ENCODE measurements at places on chromosomes 1 and 21. TPM values are rescaled to one million over a fixed set of nuclear protein-coding genes. Genes with fewer than 3 reads are reported as not detected.
A peak's percentile ranks its signal among the peaks of the same experiment; 100 is the strongest.

GRCh38 chr1:210600421-210601159, 271.9 kb downstream of the HHAT start:
- DNase-seq = no peak

GRCh38 chr1:234780531-234781162, 170.7 kb upstream of the IRF2BP2 start:
- peak; percentile 65 for DNase-seq

DNA sequence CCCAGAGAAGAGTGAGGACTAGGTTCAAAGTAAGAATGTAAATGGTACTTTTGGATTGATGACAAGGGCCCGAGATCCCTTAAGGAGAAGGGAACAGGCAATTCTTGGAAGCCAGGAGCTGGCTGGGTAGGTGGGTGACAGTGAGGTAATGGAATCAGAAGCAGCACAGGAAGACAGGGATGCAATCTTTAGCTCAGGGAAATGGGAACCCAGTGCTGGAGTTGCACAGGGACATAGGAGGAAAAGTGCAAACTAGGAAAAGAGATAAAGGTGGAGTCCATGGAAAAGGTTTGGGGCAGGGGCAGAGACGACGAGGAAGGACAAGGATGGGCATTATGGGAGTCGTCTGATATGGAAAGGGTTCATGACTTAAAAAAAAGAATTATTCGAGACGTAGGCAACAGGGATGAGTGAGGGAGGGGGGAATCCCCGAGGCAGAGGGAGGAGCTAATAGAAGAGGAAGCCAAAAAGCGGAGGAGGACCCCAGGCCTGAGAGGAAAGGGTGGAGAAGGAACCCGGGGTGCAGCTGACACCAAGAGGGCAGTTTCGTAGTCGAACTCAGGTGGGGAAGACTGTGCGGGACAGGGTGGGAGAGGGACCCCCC, 495 bp downstream of the PI4KB start:
- peak; percentile 85 for DNase-seq

- DNase-seq = no peak
These were observed 7.5 kb upstream of the CTPS1 start for GRCh38 chr1:40971966-40972365.

- no peak for DNase-seq
These were observed 56.6 kb downstream of the ZNF281 start for GRCh38 chr1:200353232-200353631.

DNA sequence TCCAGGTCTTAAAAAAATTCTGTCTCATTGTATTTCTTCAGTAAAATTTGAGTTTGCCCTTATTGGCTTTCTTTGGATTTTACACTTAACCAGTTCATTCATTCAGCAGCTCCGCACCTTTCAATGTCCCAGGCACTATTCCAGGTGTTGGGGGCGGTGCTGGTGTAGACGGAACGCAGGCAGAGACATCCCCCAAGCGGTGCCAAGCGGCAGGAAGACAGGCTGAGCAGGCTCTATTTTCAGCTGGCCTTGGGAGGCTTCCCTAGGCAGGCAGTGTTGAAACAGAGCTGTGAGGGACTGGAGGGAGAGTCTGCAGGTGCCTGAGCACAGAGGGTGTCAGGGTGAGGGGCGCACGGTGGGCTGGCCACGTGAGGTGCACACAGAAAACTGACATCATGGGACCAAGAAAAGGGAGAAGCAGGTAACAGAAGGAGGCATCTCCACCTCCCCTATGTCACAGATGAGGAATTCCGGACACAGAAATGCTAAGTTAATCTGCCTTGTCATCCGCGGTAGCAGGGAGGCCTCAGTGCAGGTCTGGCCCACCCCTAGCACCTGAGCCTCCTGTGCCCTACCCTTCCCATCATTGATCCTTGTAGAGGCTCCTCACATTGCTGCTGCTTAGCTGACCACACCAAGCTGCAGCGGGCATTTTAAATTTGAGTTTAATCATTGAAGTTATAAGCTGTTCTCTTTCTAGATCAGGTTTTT, 40.8 kb downstream of the SLC37A1 start:
- DNase-seq = no peak

DNA sequence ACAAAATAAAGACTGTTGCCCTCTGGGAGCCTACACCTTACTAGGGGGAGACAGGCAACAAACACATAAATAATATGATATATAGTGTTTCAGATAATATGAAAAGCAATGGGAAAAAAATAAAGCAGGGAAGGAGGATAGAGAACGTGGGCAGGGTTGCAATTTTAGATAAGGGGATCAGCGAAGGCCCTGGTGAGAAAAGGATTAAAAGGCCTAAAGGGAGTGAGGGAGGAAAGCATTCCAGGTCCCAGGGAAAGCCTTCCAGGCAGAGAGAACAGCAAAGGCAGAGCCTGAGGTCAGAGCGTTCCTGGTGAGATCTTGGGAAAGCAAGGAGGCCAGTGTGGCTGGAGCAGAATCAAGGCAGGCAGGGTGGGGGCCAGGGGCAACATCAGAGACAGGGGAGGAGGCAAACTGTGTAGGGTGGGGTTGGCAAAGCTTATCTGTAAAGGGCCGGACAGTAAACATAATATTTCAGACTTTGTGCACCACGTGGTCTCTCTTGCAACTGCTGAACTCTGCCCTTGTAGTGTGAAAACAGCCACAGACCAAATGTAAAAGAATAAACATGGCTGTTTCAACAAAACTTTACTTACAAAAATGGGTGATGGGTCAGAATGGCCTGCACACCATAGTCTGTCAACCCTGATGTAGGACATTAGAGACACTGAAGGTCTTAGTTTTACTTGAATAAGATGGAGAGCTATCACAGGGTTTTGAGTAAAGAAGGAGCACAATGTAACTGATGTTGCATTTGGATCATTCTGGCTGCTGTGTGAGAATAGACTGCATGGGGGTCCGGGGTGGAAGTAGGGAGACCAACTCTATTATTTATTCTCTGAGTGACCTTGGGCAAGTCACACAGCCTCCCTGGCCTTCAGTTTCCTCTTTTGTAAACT, 13.3 kb upstream of the CPT2 start:
- DNase-seq = no peak

DNA sequence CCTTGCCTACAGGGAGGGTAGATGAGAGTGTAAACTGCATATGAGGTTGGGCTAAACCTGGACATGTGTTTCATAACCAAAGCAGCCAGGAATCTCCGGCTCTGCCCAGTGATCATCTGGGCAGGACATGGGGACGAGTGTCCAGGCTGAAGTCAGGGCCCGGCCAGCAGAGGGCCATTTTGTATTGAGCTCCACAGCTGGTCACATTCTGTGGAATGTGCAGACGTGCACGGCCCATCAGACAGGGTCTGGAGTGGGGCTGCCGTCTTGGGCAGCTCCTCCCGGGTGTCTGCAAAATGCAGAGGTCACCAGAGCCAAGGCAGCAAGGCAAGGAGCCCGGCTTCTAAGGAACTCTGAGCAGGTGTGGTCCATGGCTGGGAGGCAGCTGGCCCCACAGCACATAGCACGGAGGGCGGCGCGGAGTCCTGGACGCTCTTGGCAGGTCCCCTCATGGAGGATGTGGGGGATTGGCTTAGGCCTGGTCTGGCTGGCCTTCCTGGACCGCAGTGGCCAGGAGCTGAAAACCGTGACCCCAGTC, 6.2 kb downstream of the LRRC3 start:
- no peak for DNase-seq

- DNase-seq = no peak
These were observed 196.7 kb upstream of the VAMP3 start for GRCh38 chr1:7574121-7575040.

GRCh38 chr1:222040121-222040805, 298.4 kb upstream of the DUSP10 start:
- DNase-seq = no peak

- no peak for DNase-seq
These were observed 176.9 kb upstream of the CAMK1G start for GRCh38 chr1:209406595-209406994.

- DNase-seq = no peak
These were observed 616.8 kb downstream of the RWDD3 start for GRCh38 chr1:95850763-95851162.

Gene PTPN7
- total RNA-seq = 475 TPM

Gene LAD1
- total RNA-seq = not detected

Gene CFHR3
- total RNA-seq = not detected

Gene ZBTB37
- total RNA-seq = 8.7 TPM

Gene DISC1
- total RNA-seq = 1.6 TPM

Gene TIE1
- 0.23 TPM for total RNA-seq

Gene NGF
- not detected for total RNA-seq

Gene ANKRD35
- total RNA-seq = 0.40 TPM

Gene TENT5C
- 3.5 TPM for total RNA-seq
